ENCODE measurements at places on chromosomes 3 and 15.

DNA sequence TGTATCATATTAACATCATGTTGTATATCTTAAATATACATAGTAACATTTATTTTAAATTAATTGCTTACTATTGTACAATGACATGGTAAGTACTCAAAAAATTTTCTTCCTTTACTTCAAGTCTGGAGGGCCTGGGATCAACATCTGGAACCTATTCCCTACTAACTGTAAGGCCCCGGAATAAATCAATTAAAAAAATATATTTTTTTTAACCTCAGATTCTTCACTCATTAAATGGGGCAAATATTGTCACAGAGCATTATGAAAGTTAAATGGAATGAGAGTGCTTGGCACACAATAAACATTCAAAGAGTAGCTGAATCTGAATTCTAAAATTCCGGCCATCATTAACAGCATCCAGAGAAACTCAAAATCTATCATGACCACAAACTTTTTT, 16.5 kb downstream of the GSK3B start:
- no peak for DNase-seq

DNA sequence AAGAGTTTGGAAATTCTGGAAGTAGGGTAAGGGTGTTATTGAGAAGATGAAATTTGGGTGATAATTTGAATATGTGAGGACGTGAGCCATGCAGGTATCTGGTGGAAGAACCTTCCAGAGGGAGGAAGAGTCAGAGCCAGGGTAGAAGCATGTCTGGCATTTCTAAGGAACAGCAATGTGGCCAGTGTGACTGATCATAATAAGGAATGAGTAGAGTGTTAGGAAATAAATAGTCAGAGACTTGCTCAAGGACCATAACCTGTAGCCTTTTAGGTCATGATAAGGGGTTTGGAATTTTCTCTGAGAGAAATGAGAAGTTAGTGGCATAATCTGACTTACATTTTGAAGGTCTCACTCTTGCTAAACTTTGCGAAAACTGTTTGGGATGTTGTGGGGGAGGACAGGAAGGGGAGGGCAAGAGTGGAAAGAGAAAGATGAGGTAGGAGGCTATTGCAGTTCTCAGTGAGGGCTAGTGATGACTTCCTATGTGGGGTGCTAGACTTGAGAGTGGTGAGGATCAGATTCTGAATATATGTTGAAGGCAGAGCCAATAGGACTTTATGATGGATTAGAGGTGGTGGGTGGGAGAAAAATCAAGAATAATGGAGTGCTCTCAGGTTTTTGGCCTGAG, 568.3 kb downstream of the AGBL1 start:
- no peak for DNase-seq

GRCh38 chr15:26945046-26945445, 25.9 kb upstream of the GABRG3 start:
- no peak for DNase-seq

DNA sequence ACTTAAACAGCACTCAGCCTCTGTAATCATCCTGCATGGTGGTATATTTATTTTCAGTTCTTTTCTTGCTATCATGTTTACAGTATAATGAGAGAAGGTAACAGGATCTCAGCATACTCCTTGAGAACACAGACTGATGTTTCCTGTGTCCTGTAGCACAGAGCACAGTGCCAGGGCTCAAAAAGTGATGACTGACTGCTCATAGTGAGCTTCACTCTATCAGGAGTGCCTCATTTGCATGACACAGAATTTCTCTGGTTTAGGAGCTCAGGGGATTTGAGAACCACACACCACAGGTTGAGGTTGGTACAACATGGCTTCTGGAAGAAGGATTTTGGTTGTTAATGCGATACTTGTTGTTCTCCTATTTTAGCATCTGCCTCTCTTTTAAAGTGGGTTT, 68.5 kb upstream of the SLC2A2 start:
- DNase-seq, result no peak

GRCh38 chr3:143475981-143476380, 356.4 kb downstream of the CHST2 start:
- no peak for DNase-seq

DNA sequence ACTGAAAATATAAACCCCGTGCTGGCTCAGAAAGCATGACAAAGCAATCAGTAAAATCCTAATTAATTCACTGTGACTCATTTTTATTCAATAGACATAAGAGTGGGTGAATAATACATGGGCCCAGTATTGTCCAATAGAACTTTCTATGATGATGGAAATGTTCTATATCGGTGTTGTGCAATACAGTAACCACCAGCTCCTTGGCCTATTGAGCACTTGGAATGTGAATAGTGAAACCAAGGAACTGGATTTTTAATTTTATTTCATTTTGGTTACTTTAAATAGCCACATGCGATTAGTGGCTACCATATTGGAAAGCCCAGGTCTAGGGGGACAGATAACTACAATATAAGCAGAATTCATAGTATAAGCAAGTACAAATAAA, 69.8 kb upstream of the PPP2R3A start:
- DNase-seq, result no peak

DNA sequence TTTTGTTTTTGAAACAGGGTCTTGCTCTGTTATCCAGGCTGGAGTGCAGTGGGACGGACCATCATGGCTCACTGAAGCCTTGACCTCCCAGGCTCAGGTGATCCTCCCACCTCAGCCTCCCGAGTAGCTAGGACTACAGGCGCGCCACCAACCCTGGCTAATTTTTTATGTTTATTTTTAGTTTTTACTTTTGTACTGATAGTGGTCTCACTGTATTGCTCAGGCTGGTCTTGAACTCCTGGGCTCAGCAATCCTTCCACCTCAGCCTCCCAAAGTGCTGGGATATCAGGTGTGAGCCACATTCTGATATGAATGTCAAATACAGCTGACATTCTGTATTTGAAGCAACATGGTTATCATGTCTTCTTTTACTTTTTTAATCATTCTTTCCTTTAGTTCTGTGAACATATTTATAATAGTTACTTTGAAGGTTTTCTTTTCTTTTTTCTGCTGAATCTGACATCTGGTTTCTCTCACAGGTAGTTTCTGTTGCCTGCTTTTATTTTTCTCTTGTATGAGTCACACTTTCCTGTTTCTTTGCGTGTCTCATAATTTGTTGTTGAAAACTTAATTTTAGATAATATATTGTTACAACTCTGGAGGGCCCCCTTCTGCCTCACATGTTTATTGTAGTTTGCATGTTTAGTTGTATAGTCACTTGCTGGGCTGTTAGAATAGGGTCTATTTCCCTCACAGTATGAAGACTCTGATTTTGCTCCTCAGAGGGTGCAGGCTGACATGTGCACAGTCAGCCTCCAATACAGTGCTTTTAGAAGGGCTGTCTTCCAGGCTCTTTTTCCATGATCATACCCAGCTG, 8.4 kb upstream of the CNTN4 start:
- no peak for DNase-seq

- no peak for DNase-seq
These were observed 36.4 kb upstream of the ESYT3 start for GRCh38 chr3:138397983-138398382.

DNA sequence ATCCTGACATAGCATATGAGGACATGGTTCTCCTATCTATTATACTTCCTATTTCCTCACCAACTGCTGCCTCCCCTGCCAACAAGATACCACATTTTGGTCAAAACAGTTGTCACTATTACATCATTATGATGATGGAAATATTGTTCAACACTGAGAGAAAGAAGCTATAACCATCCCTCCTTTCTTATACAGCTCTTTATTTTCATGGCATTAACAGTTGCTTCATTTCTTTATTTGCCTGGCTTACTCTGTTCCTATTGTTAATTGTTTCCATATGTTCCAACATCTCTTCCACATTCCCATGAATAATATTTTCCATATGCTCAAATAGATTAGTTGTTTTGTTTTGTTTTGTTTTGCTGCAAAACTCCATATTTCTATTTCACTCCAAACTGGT, 40.8 kb upstream of the FILIP1L start:
- DNase-seq, result no peak

GRCh38 chr3:182364723-182365650, 428.3 kb upstream of the ATP11B start:
- DNase-seq, result no peak

GRCh38 chr15:59553879-59554735, 57.5 kb upstream of the GCNT3 start:
- DNase-seq, result no peak

DNA sequence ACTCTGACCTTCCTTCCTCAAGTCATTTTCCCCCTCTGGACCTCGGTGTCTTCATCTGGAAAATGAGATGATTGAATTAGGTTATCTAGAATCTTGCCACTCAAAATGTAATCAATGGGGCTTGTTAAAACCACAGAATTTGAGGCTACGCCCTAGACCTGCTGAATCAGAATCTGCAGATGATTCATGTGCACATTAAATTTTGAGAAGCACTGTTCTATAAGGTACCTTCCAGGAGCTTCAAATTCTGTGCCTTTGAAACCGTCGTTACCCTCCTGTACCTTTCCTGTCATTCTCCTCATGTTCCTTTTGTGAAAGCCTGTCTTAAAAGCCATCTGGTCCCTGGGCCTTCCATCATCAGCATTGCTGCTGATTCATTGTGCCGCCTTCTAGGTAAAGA, 172.4 kb upstream of the TOPAZ1 start:
- no peak for DNase-seq

- no peak for DNase-seq
These were observed 234.2 kb downstream of the GRM7 start for GRCh38 chr3:7095116-7095515.

DNA sequence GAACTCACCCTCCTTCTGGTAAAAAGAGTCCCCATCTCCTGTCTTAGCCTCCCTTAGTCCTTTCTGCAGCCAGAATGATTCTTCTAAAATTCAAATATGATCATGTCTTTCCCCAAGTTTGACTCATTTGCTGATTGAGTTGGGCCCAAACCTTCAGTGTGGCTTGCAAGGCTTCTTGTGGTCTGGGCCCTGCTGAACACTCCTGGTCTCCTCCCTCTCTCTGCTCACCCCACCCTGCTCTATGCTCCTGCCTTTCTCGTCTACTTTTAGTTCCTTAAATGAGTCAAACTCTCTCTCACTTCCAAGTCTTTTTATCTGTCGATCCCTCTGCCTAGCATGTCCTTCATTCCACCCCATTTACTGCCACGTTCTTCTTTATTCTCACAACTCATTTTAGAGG, 72.6 kb downstream of the CCR1 start:
- DNase-seq, result no peak

DNA sequence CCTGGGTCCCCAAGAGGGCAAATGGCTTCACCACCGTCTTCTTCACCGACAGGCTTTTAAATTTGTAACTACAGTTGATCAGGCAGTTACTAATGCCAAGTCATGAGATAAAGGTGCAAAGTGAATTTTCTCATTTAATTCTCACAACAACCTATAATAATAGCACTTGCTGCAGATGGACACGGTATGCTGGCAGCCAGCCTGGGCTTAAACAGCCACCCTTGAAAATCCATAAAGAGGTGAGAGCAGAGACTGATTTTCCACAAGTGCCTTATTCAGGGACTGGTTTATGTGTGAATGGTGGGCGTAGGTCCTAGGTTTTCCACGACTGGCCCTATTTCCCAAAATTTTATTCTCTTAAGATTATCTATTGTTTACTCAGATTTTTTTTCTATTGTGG, 117.8 kb downstream of the RAB11A start:
- DNase-seq, result no peak

- DNase-seq, result no peak
These were observed 60.4 kb downstream of the RYR3 start for GRCh38 chr15:33371159-33371558.

DNA sequence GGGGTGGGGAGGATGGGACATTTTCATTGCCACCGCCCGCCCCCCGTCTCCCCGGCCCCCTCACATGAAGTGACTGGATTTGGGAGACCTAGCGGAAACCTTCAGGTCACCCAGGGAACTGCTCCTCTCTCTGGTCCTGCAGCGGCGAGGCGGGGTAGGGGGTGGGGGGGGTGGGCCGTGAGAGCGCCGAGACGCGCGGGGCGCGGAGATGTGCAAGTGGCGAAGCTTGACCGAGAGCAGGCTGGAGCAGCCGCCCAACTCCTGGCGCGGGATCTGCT, 712 bp upstream of the MME start:
- DNase-seq, result no peak

Data from activated CD4-positive, alpha-beta T cell treated with anti-CD3 and anti-CD28 coated beads for 1 hour (primary cell).